NT2/D1 (cell line): ENCODE measurements at places on chromosomes 1 and 21.

- peak; percentile 100 for DNase-seq
Measured at GRCh38 chr1:151281969-151282882, at the start of gene ZNF687. TSS of gene ZNF687 (plus strand) at chr1:151282299. CDS start at chr1:151286292, 3,993 bp downstream.

GRCh38 chr21:36959020-36959835 lies 7.2 kb downstream of the HLCS start:
- DNase-seq, result no peak

DNA sequence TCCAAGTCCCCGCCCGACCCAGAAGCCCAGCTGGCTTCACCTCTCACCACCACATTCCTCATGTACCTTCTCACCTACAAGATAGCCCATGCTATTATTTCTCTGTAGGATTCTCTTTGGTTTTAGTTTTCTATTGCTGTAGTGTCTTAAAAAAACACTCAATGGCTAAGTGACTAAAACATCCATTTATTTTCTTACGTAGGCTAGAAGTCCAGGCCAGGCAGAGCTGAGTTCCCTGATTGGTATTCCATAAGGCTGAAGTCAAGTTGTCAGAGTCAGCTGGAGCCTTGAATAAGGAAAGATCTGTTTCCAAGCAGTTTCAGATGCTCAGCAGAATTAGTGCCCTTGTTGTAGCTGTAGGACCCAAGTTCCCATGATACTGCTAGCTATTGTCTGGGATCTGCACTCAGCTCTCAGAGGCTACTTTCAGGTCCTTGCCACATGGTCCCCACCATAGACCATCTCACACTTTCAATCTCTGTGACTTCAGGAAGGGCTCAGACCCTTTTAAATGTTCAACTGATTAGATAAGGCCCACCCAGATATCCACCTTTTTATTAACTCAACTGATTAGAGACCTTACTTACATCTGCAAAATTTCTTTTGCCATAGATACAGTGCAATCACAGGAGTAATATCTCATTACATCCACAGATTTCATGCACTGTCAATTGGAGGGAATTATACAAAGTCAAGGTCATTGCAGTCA lies 371.0 kb downstream of the TGFB2 start:
- DNase-seq, result no peak

- DNase-seq, result no peak
Measured at GRCh38 chr1:113003751-113004690, 48.0 kb upstream of the SLC16A1 start.

- no peak for DNase-seq
Measured at GRCh38 chr1:233105225-233105624, 154.8 kb downstream of the NTPCR start.

GRCh38 chr1:51716746-51717145 lies 99.9 kb downstream of the OSBPL9 start:
- DNase-seq, result no peak

- no peak for DNase-seq
Measured at GRCh38 chr1:202965422-202965821, 1.6 kb downstream of the CYB5R1 start.

DNA sequence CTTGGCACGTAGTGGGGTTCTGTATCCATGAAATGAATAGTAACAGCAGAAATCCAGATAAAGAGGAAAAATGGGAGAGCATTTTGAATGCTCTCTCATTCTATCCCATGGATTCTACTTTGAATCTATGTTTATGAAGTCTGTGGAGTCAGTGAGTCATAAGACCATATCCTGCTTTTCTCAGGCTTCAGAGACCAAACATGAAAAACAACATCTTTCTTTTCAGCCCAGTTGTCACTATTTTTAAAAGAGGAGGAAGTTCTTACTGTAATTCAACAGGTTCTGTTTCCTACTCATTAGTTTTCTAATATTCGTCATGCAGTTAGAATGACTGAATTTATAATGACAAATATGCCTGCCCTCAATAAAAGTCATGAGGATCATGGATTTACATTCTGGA lies 39.4 kb upstream of the CD55 start:
- no peak for DNase-seq

DNA sequence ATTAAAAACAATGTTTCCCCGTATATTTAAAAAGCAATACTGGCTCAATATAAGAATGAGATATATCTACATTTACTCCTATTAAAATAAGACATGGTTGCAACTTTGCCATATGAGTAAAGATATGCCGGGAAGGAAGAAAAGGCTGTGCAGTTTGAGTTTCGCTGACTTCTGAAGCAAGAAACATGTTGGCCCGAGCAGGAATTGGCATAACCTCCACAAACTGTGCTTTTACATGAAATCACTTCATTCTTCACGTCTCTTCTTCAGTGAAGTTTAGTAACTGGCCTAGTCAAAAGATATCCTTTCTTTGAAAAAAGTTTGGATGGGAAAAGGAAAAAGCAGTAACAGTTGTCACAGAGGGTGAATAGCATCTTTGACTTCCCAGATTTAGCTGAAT lies 342.0 kb downstream of the PBX1 start:
- DNase-seq, result no peak

DNA sequence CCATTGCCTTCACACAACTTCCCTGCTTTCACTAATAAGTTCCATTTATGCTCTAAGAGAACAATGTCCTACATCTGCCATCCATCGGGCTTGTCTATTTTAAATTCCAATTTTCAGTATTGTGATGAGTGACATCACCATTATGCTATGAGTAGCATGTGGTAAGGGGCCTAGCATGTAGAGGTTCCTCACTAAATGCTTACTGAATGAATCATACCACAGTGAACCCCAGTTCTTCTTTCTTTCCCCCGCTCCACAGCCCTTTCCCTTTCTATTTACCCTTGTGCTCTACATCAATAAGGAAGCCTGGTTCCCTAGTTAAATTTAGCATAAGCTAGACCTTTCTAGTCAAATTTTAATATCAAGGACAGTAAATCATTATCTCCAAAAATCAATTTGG lies 195.0 kb upstream of the RGS18 start:
- DNase-seq, result no peak

DNA sequence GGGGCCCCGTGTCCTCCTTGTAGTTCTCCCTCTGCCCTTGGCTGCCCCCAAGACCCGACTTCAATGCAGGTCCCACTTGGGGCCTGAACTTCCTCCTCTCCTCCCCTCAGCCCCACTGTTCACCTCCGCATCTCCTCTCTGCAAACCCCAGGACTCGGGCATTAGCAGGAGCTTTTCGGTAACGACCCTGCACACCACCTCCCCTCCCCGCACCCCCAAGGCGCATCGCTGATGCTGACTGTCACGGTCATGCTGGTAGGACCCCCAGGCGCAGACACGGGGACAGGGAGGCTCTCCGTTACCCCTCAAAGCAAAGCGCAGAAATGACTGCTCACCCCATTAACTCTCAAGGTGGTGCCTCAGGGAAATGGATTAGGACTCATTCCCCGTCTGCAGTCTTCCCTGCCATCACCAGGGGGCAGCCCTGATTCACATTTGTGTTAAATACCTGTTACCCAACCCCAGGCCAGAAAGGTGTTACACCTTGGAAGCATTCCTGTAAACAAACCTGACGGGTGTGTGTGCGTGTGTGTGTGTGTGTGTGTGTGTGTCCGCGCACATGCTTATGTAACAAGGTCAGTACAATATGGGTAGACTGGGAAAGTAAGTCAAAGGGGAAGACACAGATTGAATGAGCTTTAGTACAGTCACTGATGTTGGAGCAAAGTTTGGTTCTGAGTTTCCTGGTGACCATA lies 6.4 kb upstream of the GUCA2B start:
- DNase-seq, result peak; percentile 75

DNA sequence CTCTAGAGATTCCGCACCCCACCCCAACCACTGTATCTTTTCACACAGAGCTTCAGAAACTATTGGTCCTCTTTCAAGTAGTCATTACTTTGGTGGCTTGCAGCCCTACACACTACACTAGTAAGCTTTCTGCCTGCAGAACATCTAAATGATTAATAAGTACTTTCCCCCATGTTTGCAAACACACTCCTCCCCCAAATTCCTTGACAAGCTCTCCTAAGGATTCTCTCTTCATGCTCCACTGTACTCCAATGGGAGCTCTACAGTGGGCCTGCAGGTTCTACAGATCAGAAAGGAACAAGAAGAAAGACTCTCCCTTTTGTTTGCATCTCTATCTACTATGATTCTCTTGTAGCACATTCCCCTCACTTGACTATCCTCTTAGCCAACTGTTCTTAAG lies 16.3 kb upstream of the NUF2 start:
- no peak for DNase-seq

- no peak for DNase-seq
Measured at GRCh38 chr1:236472850-236473788, 50.7 kb upstream of the LGALS8 start.

- peak; percentile 40 for DNase-seq
Measured at GRCh38 chr21:38945545-38946245, 140.0 kb downstream of the ETS2 start.

DNA sequence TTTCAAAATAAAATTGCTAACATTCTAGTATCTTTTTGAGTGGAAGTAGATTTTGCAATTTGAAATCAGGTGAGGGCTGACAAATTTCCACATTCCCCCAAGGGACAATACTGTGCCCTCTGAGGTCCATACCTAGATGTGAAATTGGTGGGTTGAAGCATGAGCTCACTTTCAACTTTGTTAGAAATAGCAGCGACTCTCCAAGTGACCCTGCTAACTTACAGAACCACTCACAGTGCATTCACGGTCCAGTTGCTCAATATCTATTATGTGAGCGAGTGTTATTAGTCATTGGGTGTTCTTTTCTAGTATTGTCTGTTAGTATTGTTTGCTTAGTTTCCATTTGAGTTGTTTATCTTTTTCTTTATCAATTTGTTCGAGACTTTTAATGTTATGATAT lies 53.6 kb upstream of the ASB17 start:
- no peak for DNase-seq

GRCh38 chr1:161486806-161487741 lies 18.2 kb upstream of the FCGR2A start:
- peak; percentile 55 for DNase-seq
